ENCODE measurements at places on chromosomes 7 and 10.

GRCh38 chr10:130440494-130440893 lies 304.3 kb downstream of the GLRX3 start:
- H3K4me1 ChIP-seq, result no peaks in the 10 kb centered on the region
- no peaks in the 10 kb centered on the region for H3K27me3 ChIP-seq
- no peak overlapping the region for H3K27ac ChIP-seq
- no peak overlapping the region for H3K4me3 ChIP-seq
- H3K36me3 ChIP-seq, result no peaks in the 10 kb centered on the region

- no peaks in the 10 kb centered on the region for H3K36me3 ChIP-seq
- no peak overlapping the region for H3K4me3 ChIP-seq
- no peak for DNase-seq
- H3K27me3 ChIP-seq, result no peaks in the 10 kb centered on the region
- no peak overlapping the region for H3K27ac ChIP-seq
- no peaks in the 10 kb centered on the region for H3K4me1 ChIP-seq
Observed at GRCh38 chr7:50287129-50287528, 17.4 kb upstream of the IKZF1 start.

GRCh38 chr10:51462076-51462779 lies 237.2 kb downstream of the CSTF2T start:
- H3K27me3 ChIP-seq, result no peaks in the 10 kb centered on the region
- no peaks in the 10 kb centered on the region for H3K36me3 ChIP-seq
- no peaks in the 10 kb centered on the region for H3K4me1 ChIP-seq
- H3K4me3 ChIP-seq, result no peak overlapping the region
- peak overlapping the region; percentile 33 for H3K27ac ChIP-seq

DNA sequence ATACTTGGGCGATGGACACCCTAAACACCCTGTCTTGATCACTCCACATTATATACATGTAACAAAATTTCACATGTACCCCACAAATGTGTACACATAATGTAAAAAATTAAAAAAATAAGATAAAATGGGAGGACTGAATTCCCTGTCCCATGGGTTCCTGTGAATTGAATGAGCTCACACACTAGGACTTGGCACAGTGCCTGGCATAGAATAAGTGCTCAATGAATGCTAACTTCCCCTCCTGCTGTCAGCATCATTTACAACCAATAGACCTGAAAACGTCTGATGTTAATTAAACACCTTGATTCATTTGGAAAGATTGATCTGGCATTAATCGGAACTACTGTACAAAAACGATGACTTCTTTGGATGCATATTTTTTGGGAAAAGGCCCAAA lies 117.3 kb upstream of the ZNF438 start:
- H3K27ac ChIP-seq, result no peak overlapping the region
- no peak for DNase-seq
- H3K4me1 ChIP-seq, result peaks cover 30% of the 10 kb centered on the region
- H3K36me3 ChIP-seq, result no peaks in the 10 kb centered on the region
- no peaks in the 10 kb centered on the region for H3K27me3 ChIP-seq

DNA sequence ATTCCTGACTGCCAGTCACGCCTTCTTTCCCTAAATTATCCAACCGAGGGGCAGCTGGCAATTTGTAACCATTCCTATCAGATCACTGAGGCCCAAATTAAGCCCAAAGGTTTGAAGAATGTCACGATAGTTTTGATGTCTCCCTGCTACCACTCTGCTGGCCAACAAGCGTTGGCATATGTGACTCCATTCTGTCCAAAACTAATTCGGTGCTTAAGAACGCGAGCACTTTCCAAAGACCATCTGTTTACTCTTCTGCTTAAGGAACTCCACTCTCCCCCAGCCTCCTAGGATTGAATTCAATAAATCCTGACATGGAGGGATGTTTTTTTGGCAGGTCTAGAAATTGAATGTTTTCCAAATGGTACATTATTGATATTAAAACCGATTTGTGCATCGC lies 131.5 kb upstream of the CTBP2 start:
- no peaks in the 10 kb centered on the region for H3K4me1 ChIP-seq
- H3K36me3 ChIP-seq, result no peaks in the 10 kb centered on the region
- no peak for DNase-seq
- H3K4me3 ChIP-seq, result no peak overlapping the region

DNA sequence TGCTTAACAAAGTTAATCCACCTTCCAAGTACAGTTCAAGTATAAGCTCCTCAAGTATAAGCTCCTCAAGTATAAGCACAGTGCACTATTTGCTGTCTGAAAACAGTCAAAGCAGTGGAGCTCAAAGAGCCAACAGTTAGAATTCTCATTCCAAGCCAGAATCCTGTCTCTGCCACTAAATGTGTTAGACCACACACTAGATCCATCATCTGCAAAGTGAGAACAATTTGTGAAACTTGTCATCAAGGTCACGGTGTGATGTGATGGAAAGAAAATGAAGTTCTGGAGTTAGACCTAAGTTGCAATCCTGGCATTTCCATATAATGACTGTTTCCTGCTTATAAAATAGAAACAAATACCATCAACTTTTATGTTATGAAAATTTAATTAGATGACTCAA lies 602.5 kb downstream of the TNS3 start:
- H3K27ac ChIP-seq, result no peak overlapping the region
- H3K4me1 ChIP-seq, result no peaks in the 10 kb centered on the region
- H3K27me3 ChIP-seq, result no peaks in the 10 kb centered on the region
- DNase-seq, result no peak
- no peaks in the 10 kb centered on the region for H3K36me3 ChIP-seq

- peak; percentile 54 for DNase-seq
- H3K36me3 ChIP-seq, result no peaks in the 10 kb centered on the region
- H3K4me3 ChIP-seq, result no peak overlapping the region
- H3K27me3 ChIP-seq, result no peaks in the 10 kb centered on the region
- H3K4me1 ChIP-seq, result no peaks in the 10 kb centered on the region
Observed at GRCh38 chr10:44416936-44417335, 32.0 kb upstream of the CXCL12 start.

DNA sequence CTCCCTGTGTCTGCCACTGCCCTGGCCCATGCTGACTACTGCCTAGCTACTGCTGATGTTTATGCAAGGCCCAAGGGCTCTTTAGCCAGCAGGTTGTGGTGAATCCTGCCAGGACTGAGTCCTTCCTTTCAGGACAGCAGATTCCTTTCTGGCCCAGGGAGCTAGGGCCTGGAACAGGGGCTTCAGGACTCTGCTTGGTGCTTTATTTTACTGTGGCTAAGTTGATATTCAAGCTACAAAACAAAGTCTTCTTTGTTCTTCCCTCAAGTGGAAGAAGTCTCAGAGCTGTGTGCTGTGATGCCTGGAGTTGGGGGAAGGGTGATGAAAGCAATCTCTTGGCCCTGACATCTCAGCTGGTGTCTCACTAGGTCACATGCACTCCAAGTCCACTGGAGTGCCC lies 66.2 kb upstream of the NME8 start:
- H3K36me3 ChIP-seq, result no peaks in the 10 kb centered on the region
- H3K4me3 ChIP-seq, result no peak overlapping the region
- no peaks in the 10 kb centered on the region for H3K4me1 ChIP-seq
- no peak overlapping the region for H3K27ac ChIP-seq

- H3K4me3 ChIP-seq, result no peak overlapping the region
- no peak for DNase-seq
- no peaks in the 10 kb centered on the region for H3K27me3 ChIP-seq
Observed at GRCh38 chr7:78090616-78091015, 292.0 kb downstream of the PHTF2 start.

DNA sequence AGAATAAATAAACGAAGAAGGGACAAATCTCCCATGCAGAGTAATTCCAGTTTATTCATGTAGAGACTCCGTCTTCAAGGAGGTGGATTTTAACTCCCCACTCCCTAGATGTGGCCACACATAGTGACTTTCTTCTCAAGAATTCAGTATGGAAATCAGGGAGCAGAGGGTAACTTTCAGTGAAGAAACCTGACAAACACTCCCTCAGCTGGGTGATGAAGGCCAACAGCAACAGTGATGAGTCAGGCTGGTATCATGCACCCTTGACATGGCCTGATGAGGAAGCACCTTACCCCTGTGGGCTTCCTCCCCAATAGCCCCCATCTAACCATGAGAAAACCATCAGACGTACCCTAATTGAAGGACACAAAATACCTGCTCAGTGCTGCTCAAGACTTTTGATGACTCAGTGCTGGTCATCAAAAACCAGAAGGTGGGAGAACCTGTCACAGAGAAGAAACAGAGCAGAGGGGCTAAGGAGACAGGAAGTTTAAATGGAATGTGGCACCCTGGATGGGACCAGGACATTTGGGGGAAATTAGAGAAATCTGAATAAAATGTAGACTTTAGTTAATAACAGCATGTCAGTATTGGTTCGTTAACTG lies 50.6 kb downstream of the ADAMTS14 start:
- no peaks in the 10 kb centered on the region for H3K36me3 ChIP-seq
- no peak for DNase-seq

- H3K27ac ChIP-seq, result no peak overlapping the region
- no peak for DNase-seq
- no peak overlapping the region for H3K4me3 ChIP-seq
- H3K4me1 ChIP-seq, result no peaks in the 10 kb centered on the region
- H3K27me3 ChIP-seq, result no peaks in the 10 kb centered on the region
Observed at GRCh38 chr10:9508606-9509005, 1454.1 kb downstream of the GATA3 start.

- DNase-seq, result no peak
- no peak overlapping the region for H3K4me3 ChIP-seq
- H3K4me1 ChIP-seq, result no peaks in the 10 kb centered on the region
- H3K36me3 ChIP-seq, result no peaks in the 10 kb centered on the region
Observed at GRCh38 chr7:47587351-47587750, 5.4 kb upstream of the TNS3 start.

DNA sequence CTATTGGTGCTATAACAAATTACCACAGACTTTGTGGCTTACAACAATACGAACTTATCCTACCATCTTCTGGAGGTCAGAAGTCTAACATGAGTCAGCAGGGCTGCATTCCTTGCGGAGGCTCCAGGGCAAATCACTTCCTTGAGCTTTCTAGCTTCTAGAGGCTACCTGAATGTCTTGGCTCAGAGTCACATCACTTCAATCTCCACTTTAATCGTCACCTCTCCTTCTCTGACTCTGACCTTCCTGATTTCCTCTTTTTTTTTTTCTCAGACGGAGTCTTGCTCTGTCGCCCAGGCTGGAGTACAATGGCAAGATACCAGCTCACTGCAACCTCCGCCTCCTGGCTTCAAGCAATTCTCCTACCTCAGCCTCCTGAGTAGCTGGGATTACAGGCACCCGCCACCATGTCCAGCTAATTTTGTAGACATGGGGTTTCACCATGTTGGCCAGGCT lies 44.6 kb upstream of the ANAPC16 start:
- H3K4me1 ChIP-seq, result peaks cover 27% of the 10 kb centered on the region
- peak overlapping the region; percentile 47 for H3K27ac ChIP-seq
- no peaks in the 10 kb centered on the region for H3K27me3 ChIP-seq

GRCh38 chr7:92368741-92369140 lies 78.5 kb upstream of the GATAD1 start:
- H3K4me3 ChIP-seq, result no peak overlapping the region
- H3K27me3 ChIP-seq, result no peaks in the 10 kb centered on the region
- peaks cover 8% of the 10 kb centered on the region for H3K36me3 ChIP-seq
- no peak overlapping the region for H3K27ac ChIP-seq
- H3K4me1 ChIP-seq, result no peaks in the 10 kb centered on the region
- no peak for DNase-seq

DNA sequence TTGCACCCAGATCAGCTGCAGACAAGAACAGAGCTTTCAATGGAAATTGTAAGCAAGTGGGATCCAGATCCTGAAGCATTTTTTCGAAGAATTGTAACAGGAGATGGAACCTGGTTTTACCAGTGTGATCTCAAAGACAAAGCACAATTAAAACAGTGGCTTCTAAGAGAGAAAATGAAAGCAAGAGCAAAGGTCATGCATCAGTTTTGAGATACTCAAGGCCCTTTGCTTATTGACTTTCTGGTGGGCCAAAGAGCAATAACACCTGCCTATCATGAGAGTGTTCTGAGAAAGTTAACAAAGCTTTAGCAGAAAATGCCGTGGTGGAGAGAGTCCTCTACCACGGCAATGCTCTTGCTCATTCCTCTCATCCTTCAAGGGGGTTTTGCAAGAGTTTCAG lies 194.8 kb downstream of the TMEM178B start:
- no peaks in the 10 kb centered on the region for H3K36me3 ChIP-seq
- H3K27ac ChIP-seq, result no peak overlapping the region
- no peak overlapping the region for H3K4me3 ChIP-seq
- H3K4me1 ChIP-seq, result no peaks in the 10 kb centered on the region

GRCh38 chr7:102189756-102190155 lies 96.9 kb upstream of the SH2B2 start:
- no peak overlapping the region for H3K27ac ChIP-seq
- H3K27me3 ChIP-seq, result no peaks in the 10 kb centered on the region
- no peak overlapping the region for H3K4me3 ChIP-seq
- DNase-seq, result no peak

DNA sequence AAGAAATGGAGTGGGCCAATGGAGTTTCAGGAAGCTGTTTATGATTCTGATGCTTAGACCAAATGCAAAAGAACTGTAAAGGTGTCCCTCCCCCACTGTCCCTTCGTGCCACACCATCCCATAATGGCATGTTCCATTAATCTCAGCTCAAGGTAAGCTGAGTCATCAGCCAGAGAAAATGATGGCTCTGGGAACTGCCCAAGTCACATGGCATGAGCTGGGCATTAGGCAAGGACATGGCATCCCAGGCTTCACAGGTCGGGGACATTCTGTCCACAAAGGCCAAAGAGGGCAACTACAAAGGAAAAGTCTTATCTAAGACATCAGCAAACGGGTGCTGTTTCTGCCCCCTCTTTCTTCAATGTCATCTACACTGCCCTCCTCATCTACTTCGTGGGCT lies 44.9 kb downstream of the DLG5 start:
- H3K4me1 ChIP-seq, result no peaks in the 10 kb centered on the region
- no peak overlapping the region for H3K4me3 ChIP-seq
- H3K27ac ChIP-seq, result no peak overlapping the region
- DNase-seq, result no peak
- no peaks in the 10 kb centered on the region for H3K36me3 ChIP-seq
- no peaks in the 10 kb centered on the region for H3K27me3 ChIP-seq

GRCh38 chr7:38669965-38670520 lies 38.9 kb upstream of the AMPH start:
- H3K4me3 ChIP-seq, result no peak overlapping the region
- no peak overlapping the region for H3K27ac ChIP-seq
- no peaks in the 10 kb centered on the region for H3K4me1 ChIP-seq
- H3K27me3 ChIP-seq, result no peaks in the 10 kb centered on the region
- DNase-seq, result no peak
- no peaks in the 10 kb centered on the region for H3K36me3 ChIP-seq

DNA sequence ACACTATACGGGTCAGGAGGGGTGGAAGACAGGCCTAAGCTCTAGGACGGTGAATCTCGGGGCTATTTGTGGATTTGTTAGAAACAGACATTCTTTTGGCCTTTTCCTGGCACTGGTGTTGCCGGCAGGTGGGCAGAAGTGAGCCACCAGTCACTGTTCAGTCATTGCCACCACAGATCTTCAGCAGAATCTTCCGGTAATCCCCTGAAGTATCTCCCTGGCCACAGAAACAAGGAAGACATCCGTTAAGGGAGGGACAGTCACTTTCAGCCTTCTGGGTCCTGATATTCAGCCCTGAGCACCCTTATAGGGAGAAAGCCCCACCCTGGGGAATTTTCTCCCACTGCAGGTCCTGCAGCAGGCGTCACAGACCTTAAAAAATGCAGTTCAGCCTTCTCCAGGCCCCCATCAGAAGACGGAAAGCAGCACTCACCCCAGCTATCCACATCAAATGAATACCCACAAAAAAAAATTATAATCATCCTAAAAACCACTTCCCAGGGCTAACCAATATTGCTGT lies 23.2 kb downstream of the PLAC9 start:
- no peak for DNase-seq
- H3K27ac ChIP-seq, result peak overlapping the region; percentile 54
- no peaks in the 10 kb centered on the region for H3K27me3 ChIP-seq
- H3K4me3 ChIP-seq, result no peak overlapping the region
- H3K36me3 ChIP-seq, result peaks cover 77% of the 10 kb centered on the region

GRCh38 chr10:32972929-32973328 lies 14.9 kb upstream of the ITGB1 start:
- H3K36me3 ChIP-seq, result no peaks in the 10 kb centered on the region
- no peaks in the 10 kb centered on the region for H3K27me3 ChIP-seq
- H3K4me1 ChIP-seq, result no peaks in the 10 kb centered on the region

All from right atrium auricular region (tissue), 2 donors.